ENCODE measurements at places on chromosomes 6 and 20.

DNA sequence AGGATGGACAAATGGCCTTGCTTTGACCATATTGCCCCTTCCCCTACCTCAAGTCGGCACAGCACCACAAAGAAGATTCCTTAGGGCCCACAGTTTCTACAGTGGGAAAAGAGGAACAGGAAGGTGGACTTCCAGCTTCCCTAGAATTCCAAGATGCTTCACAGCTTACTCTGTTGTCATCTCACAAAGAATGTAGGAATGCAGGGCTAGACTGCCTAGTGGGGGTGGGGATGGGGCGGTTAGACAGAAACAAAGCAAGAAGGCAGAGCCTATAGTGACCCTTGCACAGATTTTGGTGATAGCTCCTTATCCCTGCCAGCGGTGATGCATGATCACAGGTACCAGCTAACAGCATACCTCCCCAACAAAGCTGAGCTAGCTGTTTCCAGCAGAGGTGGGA lies 607.6 kb upstream of the MAN1A1 start:
- no peak for DNase-seq

DNA sequence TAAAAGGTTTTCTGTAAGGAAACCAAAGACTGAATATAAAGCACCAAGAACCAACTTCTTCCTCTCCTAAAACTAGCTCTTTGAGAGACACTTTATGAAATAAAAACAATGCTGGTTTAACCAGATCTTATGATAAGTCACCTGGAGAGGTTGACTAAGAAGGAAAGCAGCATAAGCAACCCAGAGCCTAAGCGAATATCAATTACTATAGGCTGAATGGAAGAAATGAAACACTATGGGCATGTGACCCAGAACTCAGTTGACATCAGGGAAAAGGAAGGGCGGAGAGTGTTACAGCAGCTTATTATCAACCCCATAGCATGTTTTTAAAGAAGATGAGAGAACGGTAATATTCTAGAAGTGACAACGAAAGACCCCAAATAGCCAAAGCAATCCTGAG lies 94.1 kb upstream of the STMND1 start:
- DNase-seq = no peak

DNA sequence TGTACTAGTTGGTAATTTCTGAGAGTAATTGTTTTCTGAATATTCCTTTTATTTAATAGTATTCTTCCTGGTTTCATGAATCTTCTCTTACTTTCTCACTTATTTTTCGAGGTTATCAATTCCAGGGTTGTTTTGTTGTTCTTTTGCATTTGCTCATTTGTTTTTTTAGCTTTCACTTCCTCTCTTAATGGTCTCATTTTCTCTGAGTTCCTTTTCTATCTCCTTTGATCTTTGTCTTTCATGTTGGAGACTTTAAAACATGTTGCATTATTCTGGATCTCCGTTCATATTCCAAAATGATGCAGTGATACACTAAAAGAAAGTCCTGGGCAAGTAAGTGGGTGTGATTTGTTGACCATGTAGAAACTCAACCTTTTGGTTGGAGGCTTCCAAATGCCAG lies 345.3 kb upstream of the SLC35B3 start:
- no peak for DNase-seq

DNA sequence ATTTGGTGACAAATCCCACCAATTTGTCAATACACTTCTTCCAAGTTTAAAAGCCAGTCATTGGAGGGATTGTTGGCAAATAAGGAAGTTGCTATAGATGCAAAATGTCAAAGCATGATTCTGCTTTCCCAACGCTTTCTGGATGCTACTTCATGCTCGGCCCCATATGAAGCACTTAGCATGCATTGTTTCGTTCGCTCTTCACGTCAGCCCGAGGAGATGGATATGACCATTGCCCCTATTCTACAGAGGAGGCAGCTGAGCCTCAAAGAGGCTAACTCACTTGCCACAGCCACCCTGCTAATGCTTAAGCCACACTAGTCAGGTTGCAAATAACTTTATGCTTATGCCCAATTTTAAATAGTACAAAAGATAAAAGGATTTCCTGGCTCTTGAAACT lies 2.8 kb upstream of the NXT1 start:
- no peak for DNase-seq

DNA sequence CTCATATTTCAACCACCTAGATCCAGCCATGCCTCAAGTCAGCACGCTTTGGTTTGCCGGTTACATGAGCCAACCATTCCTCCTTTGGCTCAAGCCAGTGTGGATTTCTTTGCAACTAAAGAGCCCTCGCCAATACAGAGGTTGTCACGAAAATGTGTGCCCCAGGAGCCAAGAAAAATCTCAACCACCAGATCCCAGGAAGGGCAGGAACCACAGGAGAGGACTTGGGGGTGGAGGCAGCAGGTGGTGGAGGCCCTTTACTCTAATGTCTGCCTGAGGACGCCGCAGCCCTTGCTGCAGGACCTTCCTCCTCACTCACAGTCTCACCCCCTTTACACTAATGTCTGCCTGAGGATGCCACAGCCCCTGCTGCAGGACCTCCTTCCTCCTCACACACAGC lies 144.8 kb upstream of the PHACTR3 start:
- DNase-seq = no peak

DNA sequence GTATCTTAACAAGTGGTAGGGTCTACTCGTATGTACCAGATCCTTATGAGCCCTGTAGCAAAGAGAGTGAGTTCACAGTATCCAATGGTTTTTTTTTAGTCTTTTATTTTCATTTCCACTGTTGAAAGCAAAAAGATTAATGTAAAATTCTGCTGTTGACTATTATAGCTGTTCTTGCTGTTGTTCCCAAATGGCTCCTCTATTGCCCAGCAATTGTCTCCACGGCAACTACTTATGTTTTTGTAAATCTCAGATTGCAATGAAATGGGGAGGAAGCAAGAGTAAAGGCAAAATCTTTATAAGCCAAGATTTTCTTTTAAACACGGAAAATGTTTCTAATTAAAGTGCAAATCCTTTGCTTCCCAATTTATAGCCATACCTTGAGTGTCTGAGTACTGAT lies 406.1 kb downstream of the EPM2A start:
- DNase-seq = no peak

DNA sequence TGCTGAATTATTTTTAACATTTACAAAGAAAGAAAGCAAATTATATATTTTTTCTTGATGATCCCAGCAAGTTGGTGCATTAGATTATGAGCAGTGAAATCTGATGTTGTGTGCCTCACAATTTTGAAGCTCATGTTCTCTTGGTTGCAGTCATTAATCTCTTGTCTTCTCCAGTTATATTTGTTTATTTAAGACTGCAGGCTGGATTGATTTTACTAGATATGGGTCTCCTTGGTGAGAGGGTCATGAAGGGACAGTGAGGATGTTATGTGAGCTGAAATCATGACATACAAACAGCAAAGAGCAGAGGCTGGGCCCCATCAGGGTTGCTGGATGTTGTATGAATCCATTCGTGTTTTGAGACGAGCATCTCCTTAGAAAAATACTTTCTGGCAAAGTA lies 64.2 kb upstream of the AKIRIN2 start:
- no peak for DNase-seq

- DNase-seq = no peak
These were observed 55.9 kb downstream of the MAP3K5 start for GRCh38 chr6:136736281-136736960.

Measured in CD4-positive, alpha-beta T cell treated with Interferon alpha-2 for 1 hour (primary cell).